ENCODE measurements at places on chromosomes 12 and 14.

GRCh38 chr14:51653079-51653774 is 1.5 kb downstream of the FRMD6 start:
- no peak for DNase-seq

DNA sequence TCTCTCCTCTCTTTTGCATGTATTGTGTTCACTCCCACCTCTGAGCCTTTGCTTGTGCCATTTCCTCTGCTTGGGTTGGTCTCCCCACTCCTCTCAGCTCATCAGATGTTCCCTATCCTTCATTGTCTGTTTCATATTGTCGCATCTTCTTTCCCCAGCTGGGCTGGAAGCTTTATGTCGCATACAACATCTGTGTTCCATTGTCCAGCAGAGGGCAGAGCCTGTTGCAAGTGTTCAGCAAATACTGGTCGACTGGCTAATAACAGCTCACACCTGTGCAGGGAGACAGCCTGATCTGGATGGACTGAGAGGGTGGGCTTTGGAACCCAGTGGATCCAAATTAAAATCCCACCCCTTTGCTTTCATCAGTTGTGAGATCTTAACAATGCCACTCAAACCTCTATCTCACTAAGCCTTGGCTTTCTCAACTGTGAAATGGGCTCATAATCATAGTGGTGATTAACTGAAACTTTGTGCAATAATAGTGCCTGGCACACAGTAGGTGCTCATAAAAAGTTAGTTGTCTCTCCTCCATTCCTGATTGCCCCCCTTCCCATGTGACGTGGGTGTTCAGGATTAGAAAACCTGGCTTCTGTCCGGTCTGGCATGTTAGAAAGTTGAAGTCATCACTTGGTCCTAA is 75.8 kb downstream of the RIN3 start:
- no peak for DNase-seq

- peak; percentile 73 for DNase-seq
Observed at GRCh38 chr14:103500148-103500990, 22.3 kb downstream of the CKB start.

DNA sequence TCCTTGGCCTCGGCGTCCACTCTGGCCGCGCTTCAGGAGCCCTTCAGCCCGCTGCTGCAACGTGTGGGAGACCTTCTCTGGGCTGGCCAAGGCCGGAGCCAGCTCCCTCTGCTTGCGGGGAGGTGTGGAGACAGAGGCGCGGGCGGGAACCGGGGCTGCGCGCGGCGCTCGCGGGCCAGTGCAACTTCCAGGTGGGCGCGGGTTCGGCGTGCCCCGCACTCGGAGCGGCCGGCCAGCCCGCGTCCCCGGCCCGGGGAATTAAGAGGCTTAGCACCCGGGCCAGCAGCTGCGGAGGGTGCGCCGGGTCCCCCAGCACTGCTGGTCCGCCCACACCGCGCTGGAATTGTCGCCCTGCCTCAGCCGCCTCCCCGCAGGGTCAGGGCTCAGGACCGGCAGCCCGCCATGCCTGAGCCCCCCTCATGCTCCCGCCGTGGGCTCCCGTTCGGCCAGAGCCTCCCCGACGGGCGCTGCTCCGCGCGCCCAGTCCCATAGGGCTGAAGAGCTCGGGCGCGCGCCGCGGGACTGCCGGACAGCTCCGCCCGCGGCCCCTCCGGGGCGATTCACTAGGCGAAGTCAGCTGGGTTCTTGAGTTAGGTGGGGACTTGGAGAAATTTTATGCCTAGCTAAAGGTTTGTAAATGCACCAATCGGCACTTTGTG is 673.9 kb downstream of the SLC16A7 start:
- DNase-seq = no peak

DNA sequence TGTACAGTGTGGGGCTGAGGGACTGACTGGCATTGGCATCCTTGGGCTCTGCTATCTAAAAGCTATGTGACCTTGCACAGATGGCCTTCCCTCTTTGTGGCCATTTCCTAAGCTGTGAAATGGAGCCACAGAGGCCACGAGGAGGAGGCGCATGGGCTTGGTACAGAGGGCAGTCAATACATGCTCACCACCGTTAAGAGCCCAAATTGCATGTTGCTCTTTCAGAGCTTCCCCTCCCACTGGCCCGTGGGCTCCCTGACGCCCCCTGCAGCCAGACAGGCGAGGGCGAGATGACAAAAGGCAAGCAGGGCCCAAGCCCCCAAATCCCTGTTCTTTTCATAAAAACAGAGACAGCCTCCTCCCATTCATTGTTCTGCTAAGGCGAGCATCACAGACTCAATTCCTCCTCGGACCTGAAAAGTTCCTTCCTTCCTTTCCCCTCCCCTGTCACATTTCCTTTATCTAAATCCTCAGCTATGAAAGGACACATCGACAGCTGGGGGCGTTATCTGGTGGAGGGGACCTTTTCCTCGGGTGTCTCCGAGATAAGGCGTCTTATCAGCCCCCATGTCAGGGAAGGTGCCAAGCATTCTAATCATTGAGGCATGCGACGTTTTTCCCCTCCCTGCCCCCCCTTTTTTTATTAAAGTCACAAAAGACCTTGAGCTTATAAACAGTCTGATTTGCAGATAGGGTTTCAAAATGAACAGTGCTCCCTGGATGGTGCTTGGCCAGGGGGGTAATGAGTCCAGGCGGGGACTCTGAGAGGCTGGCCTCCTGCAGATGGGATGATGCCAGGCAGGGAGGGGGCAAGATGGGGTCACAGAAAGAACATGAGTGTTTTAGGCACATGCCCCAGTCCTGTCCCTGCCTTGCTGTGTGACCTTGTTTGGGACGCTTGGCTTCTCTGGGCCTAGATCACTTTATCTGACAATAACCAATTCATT is 26.4 kb downstream of the FAM222A start:
- DNase-seq = no peak

- DNase-seq = no peak
Observed at GRCh38 chr12:75739912-75740311, 228.5 kb upstream of the KRR1 start.

GRCh38 chr12:27555361-27555760 is 31.4 kb downstream of the PPFIBP1 start:
- no peak for DNase-seq

DNA sequence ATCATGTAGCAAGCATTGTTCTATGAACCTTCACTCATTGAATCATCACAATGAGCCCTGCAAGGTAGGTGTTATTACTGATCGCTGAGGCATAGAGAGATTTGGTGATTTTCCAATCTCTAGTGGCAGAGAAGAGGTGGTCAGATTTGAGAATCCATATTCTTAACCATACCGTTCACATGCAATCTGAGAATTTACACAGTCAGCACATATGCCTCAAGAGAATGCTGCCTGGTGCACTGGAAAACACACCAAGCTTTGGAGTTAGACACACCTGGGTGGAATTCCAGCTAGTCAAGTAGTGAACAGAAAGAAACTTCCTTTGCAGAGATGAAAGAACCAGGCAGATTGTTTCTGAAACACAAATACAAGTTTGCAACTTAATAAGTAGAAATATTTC is 94.1 kb downstream of the LGR5 start:
- no peak for DNase-seq

GRCh38 chr12:28104316-28104715 is 85.9 kb upstream of the CCDC91 start:
- no peak for DNase-seq

- DNase-seq = no peak
Observed at GRCh38 chr12:117494833-117495655, 133.6 kb upstream of the NOS1 start.

- no peak for DNase-seq
Observed at GRCh38 chr14:22047115-22047514, 373.5 kb upstream of the OR4E1 start.

- DNase-seq = no peak
Observed at GRCh38 chr12:93180566-93180965, 197.2 kb upstream of the NUDT4 start.

DNA sequence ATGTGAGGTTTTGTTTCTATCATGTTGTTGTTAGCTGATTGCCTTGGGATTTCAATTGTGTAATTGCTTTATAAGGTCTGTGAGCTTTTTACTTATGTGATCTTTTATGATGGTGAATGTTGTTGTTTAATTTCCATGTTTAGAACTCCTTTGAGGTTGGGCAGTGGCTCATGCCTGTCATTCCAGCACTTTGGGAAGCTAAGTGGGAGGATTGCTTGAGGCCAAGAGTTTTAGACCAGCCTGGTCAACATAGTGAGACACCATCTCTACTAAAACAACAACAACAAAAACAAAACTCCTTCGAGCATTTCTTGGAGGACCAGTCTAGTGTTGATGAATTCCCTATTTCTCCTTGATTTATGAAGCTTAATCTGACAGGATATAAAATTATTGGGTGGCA is 102.1 kb upstream of the PMCH start:
- no peak for DNase-seq

DNA sequence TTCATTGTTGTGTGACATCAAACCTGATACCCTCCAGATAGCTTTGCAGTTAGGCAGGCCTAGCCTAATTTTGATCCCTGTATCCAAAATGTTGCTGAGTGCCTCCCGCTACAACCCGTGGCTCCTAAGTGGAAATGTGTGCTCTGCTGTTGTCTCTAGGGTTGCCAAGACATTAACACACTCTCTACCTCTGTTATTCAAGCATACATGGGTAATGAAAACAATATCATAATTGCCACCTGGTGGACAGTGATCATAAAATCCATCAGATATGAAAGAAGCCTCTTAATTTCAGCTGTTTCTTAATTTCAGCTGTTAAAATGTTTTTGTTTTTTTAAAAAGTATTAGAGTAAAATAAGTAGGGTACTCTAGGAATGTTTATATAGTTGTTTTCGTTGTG is 93.5 kb downstream of the PLEKHA5 start:
- no peak for DNase-seq
